ENCODE measurements at places on chromosomes 5 and 9.

DNA sequence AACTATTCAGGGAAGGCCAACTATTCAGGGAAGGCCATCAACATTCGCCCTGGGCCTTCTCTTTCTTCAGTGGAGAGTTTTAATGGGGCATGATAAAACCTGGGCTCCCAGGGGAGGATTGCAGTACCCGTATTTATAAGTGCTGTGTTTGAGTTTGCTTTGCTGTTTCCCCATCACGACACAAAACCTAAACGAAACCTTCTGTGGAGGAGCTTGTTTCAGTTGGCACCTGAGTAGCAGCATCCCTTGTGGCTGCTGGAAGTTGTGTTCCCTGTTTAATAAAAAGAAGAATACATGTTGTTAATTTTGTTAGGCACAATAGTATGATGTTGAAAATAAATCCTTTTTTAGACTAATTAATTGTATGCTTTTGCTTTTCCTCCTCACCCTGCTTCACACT, 8.3 kb downstream of the WDR31 start:
- DNase-seq = no peak

DNA sequence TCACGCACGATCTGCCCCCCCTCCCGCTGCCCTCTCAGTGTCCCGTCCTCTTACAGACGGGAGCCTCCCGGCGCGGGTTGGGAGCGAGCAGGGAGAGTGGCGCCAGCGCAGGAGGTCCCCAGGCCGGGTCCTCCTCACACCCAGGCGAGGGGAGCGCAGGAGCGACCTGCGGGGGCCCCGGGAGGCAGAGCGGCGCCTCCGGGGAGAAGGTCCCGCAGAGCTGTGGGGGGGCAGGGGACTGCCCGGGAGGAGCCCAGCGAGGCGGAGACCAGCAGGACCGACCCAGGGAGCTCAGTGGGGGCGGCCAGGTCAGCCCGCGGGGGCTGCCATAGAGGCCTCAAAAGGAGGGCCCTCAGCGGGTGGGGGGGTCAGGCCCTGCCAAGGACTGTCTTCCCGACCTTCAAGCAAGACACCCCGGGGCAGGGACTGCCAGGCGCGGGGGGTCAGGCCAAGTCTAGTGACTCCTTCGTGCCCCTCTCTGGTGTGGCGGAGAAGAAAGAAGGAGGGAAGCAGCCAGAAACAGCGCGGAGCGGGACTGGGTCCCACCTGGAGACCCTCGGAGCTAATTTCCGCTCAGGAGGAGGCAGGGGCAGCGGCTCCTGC, 123.3 kb upstream of the ERCC6L2 start:
- DNase-seq = no peak

DNA sequence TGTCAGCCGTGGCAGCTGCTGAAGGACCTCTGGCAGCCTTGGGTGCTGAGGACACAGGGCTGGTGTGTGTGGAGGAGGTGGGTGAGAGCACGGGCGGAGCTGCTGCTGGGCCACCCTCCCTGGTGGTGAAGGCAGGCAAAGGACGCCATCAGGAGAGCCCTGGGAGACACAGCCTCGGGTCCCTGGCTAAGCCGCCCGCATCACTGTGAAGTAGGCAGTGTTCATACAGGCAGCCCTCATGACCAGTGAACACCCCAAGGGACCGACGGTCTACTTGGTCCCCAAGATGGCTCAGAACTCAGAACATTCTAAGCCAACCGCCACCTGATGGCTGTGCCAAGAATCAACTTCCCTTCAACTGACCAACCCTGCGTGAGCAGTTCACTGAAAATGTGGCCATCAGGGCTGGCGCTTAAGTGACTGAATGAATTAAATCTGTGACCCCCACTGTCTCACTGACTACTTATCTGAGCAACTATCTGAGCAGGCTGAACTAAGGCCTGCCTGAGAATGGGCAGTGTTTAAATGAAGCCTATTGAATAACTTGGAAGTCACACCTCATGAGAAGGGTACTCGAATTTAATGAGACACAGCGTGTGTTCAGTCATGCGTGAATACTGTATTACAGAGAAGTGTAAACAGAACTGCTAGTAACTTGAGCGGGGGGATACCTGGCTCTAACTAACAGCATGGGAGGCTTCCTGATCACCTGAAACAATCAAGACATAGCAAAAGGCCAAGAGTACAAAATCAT, 54.7 kb upstream of the SIMC1 start:
- DNase-seq = no peak

DNA sequence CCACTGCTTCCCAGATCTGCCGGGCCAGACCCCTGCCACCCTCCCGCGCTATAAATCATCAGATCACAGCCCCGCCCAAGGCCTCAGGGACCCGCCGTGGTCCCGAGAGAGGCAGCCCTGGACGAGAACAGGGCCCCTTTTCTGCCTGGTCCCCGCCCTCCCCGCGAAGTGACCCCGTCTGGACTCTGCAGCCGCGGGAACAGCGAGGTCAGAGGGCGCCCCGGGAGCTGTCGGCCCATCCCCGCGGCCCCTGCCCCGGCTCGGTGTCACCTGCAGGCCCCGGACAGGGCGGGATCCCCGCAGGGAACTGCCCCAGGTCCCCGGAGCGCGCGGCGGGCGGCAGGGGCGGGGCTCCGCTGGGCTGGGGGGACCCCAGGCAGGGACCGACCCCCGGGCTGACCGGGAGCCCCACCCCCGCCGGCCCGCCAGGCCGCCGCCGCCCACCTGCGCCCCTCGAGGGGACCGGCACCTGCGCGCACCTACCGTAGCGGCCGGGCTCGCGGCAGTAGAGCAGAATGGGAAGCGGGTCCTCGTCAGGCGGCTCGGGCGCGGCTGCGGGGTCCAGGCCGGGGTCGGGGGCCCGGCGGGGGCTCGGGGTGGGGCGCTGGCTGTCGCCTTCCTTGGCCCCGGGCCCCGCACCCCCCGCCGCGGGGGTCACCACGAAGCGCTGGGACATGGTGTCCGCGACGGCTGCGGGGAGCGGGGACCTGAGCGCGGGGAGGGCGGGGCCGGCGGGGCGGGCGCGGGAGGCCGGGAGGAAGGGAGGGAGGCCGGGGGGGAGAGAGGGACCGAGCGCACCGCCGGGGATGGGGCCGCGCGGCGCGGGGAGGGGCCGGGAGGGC, 43.5 kb upstream of the SLC12A7 start:
- no peak for DNase-seq

DNA sequence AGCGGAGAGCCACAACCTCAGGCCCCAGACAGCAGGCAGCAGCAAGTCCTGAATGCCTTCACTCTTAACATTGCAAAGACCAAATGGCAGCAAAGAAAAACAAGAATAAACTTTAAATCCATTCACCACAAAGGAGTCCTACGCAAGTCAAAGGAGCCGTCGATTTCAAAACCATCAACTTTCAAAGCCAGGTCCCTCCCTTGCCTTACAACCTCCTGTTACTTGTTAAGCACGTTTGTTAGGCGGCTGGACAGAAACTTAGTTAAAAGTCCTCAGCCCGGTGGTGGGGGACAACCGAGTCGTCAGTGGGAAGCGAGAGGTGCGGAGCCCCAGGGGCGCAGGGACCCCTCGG, 938 bp downstream of the LPAR1 start:
- DNase-seq = no peak

DNA sequence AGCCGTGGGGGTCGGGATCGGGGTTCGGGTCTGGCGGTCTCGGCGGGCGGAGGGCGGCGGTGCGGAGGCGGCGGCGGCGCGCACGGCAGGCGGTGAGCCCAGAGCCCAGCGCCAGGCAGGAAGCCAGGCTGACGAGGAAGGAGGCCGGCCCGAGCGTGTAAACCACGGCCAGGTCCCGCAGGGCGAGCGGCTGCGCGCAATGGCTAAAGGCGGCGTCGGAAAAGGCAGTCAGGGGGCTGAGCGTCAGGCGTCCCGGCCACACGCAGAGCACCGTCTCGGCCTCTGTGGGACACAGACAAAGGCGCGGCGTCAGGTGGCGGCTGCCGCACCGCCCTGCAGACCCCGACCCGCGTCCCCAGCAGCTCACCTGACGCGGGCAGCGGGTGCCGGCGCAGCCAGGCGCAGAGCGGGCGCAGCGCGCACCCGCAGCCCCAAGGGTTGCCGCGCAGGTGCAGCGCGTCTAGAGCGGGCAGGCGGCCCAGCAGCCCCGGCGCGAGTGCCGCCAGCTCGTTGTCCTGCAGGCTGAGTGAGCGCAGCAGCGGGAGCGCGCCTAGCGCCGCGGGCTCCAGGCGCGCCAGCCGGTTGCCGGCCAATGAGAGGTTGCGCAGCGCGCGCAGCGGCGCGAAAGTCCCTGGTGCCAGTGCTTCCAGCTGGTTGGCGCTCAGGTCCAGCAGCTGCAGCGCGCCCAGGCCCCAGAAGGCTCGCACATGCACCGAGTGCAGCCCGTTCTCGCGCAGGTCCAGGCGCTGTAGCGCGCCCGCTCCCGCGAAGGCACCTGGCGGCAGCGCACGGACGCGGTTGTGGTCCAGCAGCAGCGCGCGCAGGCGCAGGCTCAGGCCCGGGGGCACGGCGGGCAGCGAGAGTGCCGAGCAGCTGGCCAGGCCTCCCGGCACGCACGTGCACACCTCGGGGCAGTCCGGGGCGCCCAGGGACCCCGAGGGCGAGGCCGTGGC, 671 bp downstream of the LRRC26 start:
- no peak for DNase-seq

DNA sequence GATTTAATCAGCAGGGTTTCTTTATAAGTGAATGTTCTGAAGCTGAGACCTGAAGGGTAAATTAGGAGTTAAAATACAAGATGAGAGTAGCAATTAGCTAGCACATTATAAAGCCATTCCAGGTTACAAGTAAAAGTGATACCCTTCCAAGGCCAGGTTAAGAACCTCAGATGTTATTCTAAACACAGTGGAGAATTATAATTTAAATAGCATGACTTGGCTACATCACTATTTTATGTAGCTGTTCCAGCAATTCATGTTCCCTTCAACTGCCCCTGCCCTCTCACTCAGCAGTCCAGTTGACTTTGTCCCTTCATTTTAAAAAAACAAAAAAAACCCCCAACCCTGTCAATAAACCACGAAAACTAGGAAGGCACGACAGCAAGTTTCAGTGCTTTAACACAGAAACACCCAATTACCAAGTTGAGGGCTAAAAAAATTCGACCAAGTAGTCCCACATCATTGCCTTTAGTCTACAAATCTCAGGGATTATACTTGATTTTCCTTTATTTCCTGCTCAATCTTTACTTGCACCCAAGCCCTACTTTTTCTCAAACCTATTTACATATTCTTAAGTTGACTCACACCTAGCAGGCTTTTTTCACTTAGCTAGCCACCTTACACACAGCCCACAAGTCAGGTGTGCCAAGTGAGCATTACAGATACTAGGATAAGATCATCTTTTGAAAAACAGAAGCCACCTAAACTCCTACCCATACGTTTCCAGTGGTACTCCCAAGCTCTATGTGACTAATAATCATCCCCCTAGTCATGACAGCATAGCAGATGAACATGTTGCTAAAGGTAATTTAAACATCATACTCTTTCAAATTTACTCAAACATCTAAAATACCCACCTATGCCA, 3.4 kb downstream of the RPL37 start:
- no peak for DNase-seq

Measured in inflammatory macrophage (primary cell).